ENCODE measurements at places on chromosomes 7 and 10. TPM values are rescaled to one million over a fixed set of nuclear protein-coding genes. Genes with fewer than 3 reads are reported as not detected.
A peak's percentile ranks its signal among the peaks of the same experiment; 100 is the strongest.

PSD gene
- 10.2 TPM for total RNA-seq

INSYN2A gene
- not detected for total RNA-seq

DYDC2 gene
- not detected for total RNA-seq

TMEM273 gene
- total RNA-seq, result 17.6 TPM

GRCh38 chr7:113804475-113805095 lies 114.2 kb downstream of the PPP1R3A start:
- H3K4me3 ChIP-seq, result no peak overlapping the region
- DNase-seq, result no peak
- no peaks in the 10 kb centered on the region for H3K36me3 ChIP-seq
- no peaks in the 10 kb centered on the region for H3K4me1 ChIP-seq

DNA sequence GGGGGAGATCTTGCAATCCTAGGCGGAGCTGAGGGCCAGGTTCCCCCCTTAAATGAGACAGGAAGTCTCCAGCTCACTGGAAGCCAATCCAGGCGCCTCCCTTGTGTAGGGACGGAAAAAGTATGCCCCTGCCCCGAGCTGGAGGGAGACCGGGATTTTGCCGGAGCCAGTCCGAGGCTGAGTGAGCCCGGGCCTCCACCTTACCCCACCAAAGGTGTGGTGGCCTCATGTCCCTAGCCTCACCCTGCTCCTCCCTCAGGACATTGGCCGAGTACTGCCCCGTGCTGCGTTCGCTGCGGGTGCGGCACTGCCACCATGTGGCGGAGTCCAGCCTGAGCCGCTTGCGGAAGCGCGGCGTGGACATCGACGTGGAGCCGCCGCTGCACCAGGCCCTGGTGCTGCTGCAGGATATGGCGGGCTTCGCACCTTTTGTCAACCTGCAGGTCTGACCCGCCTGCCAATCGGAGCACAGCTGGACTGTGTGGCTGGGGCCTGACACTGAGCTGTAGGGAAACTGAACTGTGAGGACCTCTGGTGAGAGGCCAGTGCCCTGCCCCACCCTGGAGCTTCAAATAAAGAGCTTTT lies 2.0 kb downstream of the FBXL15 start:
- H3K4me3 ChIP-seq, result peak overlapping the region; percentile 63
- H3K4me1 ChIP-seq, result peaks cover 41% of the 10 kb centered on the region
- no peak for DNase-seq

GRCh38 chr7:128922496-128923410 lies 12.2 kb upstream of the KCP start:
- H3K36me3 ChIP-seq, result no peaks in the 10 kb centered on the region
- no peak overlapping the region for H3K4me3 ChIP-seq
- DNase-seq, result no peak
- H3K4me1 ChIP-seq, result no peaks in the 10 kb centered on the region

DNA sequence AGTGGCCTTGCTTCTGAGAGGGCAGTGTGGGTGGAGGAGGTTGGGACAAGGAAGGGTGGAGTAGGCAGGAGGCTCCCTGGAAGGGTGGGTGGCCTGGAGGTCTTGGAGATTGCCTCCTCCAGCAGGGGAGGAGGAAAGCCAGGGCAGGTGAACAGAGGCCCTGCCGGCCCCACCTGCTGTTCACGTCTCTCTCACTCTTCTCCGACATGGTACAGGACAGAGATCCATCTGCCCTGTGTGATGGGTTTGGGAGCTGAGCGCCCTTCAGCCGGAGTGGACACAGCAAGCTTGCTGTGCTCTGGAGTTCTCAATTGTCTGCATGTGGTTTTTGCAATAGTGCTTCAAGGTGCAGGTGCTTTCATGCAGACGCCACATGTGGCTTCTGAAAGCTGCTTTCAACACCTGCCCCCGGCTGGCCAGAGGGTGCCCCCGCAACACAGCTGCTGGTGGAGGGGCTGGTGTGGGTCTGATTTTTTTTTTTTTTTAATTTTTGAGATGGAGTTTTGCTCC lies 82.8 kb upstream of the GNA12 start:
- H3K27me3 ChIP-seq, result no peaks in the 10 kb centered on the region
- H3K4me3 ChIP-seq, result no peak overlapping the region
- peaks cover 19% of the 10 kb centered on the region for H3K36me3 ChIP-seq
- H3K4me1 ChIP-seq, result no peaks in the 10 kb centered on the region

- H3K4me3 ChIP-seq, result no peak overlapping the region
- H3K27me3 ChIP-seq, result no peaks in the 10 kb centered on the region
- H3K4me1 ChIP-seq, result no peaks in the 10 kb centered on the region
- H3K36me3 ChIP-seq, result no peaks in the 10 kb centered on the region
- DNase-seq, result no peak
Observed at GRCh38 chr10:28737096-28737495, 59.8 kb downstream of the BAMBI start.

DNA sequence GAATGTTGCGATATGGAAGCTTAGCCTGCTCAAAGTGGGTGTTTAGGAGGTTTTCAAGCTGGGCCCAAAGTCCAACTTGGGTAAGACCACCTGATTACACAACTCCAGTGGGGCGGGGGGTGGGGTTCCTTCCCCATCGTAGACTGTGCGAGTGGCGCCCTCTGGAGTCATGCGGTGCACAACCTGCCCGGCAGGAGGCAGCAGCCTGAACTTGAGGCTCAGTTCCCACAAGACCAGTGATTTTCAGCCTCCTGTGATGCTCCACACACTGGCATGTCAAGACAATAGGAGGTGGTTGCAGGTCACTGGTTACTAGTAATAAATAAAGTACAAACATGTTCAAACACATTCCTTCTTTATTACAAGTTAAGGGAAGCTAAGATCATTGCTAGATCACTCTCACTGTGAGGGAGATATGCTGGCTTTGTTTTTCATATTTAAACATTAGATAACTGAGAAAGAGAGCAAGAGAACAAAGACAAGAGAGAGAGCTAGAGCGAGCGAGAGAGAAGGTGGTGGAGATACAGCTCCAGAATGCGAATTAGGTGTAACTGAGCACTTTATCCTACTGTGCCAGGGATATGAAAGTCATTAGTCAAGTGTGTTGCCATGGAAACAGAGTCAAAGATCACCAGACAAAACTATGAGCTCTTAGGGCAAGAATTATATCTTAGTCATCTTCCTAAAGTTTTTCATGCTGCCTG lies 97.4 kb upstream of the BMPER start:
- H3K36me3 ChIP-seq, result no peaks in the 10 kb centered on the region
- DNase-seq, result no peak
- H3K27me3 ChIP-seq, result no peaks in the 10 kb centered on the region
- no peaks in the 10 kb centered on the region for H3K4me1 ChIP-seq

DNA sequence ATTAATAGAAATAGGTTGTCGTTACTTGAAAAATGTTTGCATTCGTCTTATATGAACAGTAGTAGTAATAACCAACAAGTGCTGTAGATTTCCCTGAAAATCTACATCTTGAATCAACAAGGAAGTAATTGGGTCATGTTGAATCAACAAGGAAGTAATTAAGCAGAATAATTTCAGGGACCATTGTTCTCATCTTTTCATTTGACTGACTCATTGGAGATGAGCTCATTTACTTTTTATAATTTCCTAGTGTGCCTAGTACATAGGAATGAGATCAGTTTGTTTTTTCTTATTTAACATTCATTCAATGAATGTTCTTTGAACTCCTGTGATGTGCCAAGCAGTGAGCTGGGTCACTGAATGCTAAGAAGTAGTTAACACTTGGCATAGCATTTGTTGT lies 8.2 kb downstream of the CLDN12 start:
- H3K4me3 ChIP-seq, result no peak overlapping the region
- DNase-seq, result no peak
- no peaks in the 10 kb centered on the region for H3K27me3 ChIP-seq
- no peaks in the 10 kb centered on the region for H3K36me3 ChIP-seq
- no peaks in the 10 kb centered on the region for H3K4me1 ChIP-seq

GRCh38 chr10:114967071-114967470 lies 29.1 kb downstream of the TRUB1 start:
- no peak overlapping the region for H3K4me3 ChIP-seq
- H3K4me1 ChIP-seq, result no peaks in the 10 kb centered on the region
- H3K36me3 ChIP-seq, result peaks cover 5% of the 10 kb centered on the region
- no peak for DNase-seq
- no peaks in the 10 kb centered on the region for H3K27me3 ChIP-seq
